ENCODE measurements at places on chromosomes 5 and 9. TPM values are rescaled to one million over a fixed set of nuclear protein-coding genes. Genes with fewer than 3 reads are reported as not detected.
A peak's percentile ranks its signal among the peaks of the same experiment; 100 is the strongest.

Gene MYOZ3
- not detected for total RNA-seq

DNA sequence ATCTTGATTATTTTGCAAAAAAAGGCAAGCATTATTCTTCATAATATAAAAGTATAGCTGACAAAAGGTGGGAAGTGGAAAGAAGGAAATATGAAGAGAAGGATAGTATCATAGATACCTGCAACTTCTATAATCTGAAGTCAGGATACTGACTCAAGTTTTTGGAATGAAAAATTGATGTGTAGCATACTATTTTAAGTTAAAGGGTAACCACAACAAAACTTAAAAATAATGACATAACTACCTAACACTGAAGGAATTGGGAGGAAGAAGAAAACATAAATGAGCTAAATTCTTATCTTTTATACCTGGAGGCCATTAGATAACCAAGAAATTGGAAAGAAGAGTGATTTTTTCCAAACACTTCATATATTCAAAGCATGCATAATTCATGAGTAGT is 51.8 kb upstream of the TLE1 start:
- H3K27me3 ChIP-seq = no peaks in the 10 kb centered on the region
- no peaks in the 10 kb centered on the region for H3K36me3 ChIP-seq
- H3K27ac ChIP-seq = no peak overlapping the region
- DNase-seq = no peak
- H3K4me3 ChIP-seq = no peak overlapping the region

Gene IFNA13
- total RNA-seq = not detected

DNA sequence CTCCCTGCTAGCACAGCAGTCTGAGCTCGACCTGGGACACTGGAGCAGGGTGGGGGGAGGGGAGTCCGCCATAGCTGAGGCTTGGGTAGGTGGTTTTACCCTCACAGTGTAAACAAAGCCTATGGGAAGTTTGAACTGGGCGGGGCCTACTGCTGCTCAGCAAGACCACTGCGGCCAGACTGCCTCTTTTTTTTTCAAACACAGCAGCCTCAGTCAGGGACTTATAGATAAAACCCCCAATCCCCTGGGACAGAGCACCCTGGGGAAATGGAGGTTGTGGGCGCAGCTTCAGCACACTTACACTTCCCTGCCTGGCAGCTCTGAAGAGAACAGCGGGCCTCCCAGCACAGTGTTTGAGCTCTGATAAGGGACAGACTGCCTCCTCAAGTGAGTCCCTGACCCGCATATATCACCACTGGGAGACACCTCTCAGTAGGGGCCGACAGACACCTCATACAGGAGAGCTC is 151.1 kb upstream of the APC start:
- no peaks in the 10 kb centered on the region for H3K27me3 ChIP-seq
- H3K4me1 ChIP-seq = no peaks in the 10 kb centered on the region
- no peak overlapping the region for H3K4me3 ChIP-seq
- H3K36me3 ChIP-seq = no peaks in the 10 kb centered on the region
- H3K27ac ChIP-seq = no peak overlapping the region
- no peak for DNase-seq

Gene PCDHA1
- total RNA-seq = not detected

Gene FAM78A
- 1.00 TPM for total RNA-seq

DNA sequence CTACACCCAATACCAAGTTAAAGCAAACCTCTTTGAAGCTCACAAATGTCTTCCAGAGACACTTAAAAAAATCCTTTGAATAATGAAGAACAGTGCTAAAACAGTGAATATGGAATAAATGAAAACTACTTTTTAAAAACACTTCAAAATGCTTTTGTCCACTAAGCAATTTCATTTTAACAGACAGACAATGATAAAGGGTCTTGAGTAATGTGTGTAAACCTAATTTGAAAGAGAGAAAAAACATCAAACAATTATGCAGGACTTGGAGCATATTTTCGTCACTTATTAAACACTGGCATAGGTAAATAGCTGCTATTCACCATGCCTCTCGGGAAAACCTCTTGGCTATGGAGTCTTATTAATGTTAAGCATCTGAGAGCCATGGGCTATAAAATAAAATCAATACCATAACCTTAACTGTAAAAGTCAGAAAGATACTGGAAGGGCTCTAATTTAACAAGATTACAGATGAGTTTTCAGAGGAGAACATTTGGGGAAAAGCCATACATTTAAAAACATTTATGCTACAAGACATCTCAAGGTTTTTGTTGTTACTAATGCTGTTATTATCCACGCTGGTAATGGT is 177.8 kb downstream of the NFIB start:
- H3K4me1 ChIP-seq = no peaks in the 10 kb centered on the region
- DNase-seq = no peak
- H3K36me3 ChIP-seq = no peaks in the 10 kb centered on the region
- no peak overlapping the region for H3K27ac ChIP-seq
- H3K27me3 ChIP-seq = no peaks in the 10 kb centered on the region
- no peak overlapping the region for H3K4me3 ChIP-seq

DNA sequence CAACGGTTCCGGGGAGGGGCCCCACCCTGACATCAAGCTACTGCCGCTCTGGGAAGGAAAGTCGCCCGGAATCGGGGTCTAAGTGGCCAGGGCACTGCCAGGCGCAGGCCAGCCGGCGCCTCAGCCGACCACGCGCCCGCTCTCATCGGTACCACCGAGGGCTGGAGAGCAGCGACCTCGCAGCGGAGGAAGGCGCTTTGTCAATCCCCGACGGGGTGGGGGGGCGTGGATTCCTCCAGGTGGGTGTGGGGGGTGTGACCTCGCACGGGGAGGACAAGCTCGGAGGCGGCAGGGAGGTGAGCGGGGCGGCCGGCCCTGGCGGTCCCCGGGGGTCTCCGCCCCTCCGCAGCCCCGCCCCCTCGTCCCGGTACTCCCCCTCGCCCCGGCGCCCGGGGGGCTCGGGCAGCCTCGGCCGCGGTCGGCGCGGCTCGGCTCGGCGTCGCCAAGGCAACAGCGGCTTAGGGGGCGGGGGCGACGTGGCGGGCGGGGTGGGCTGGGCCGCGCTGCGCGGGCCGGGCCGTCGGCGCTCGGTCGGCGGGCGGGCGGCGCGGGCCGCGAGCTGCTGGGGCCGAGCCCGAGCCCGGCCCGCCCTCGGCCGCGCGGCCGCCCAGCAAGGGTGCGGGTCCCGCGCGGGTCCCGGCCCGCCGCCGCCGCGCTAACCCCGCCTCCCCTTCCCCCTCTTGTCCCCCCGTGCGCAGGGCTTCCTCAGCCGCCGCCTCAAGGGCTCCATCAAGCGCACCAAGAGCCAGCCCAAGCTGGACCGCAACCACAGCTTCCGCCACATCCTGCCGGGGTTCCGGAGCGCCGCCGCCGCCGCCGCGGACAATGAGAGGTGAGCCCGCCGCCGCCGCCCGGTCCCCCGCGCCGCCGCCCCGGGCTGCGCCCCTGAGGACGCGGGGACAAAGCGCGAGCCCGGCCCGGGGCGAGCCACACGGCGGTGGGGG is 47.5 kb downstream of the DAB2IP start:
- DNase-seq = peak; percentile 68
- peak overlapping the region; percentile 58 for H3K27ac ChIP-seq
- peaks cover 10% of the 10 kb centered on the region for H3K27me3 ChIP-seq
- H3K4me1 ChIP-seq = peaks cover 27% of the 10 kb centered on the region
- H3K36me3 ChIP-seq = no peaks in the 10 kb centered on the region

DNA sequence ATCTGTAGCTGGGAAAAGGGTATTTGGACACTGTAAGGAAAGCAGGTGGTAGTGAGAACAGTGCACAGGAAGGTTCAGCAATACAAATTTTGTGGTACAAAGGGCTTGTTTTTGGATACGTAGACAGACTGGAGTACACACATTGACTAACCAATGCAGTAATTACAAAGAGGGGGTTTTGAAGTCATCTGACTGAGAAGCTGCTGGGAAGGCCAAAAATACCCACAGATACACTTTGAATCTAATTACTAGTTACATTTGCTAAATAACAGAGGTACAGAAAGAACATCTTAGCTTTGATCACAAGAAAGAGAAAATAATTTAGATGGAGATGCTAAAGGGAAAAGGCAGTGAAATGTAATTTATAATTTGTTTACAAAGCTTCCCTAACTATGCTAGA is 45.9 kb downstream of the PKD2L2 start:
- peaks cover 10% of the 10 kb centered on the region for H3K4me1 ChIP-seq
- H3K36me3 ChIP-seq = peaks cover 18% of the 10 kb centered on the region
- DNase-seq = no peak
- no peaks in the 10 kb centered on the region for H3K27me3 ChIP-seq
- no peak overlapping the region for H3K4me3 ChIP-seq

Gene PCDHGA4
- total RNA-seq = not detected

DNA sequence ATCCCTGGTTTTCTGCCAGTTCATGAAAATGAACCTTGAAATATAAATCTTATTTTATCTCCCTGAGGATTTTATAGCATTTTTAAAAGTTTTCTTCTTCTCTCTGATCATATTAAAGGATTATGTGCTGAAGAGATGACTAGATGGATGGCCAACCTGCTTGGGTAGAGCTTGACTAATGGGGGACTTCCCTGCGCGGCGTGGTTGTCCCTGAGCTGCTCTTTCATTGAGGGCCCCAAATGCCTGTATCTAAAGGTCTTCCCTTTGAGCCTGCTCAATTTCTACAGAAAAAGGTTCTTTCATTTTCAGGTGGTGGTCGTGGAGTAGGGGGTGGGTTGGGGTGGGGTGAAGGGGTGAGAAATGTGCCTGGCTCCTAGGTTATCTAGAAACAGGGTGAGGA is 20.5 kb upstream of the CDKN2AIPNL start:
- DNase-seq = no peak
- H3K4me1 ChIP-seq = peaks cover 8% of the 10 kb centered on the region

GRCh38 chr5:37855438-37855837 is 15.6 kb upstream of the GDNF start:
- H3K4me1 ChIP-seq = no peaks in the 10 kb centered on the region
- H3K4me3 ChIP-seq = no peak overlapping the region
- H3K27ac ChIP-seq = no peak overlapping the region
- no peak for DNase-seq

DNA sequence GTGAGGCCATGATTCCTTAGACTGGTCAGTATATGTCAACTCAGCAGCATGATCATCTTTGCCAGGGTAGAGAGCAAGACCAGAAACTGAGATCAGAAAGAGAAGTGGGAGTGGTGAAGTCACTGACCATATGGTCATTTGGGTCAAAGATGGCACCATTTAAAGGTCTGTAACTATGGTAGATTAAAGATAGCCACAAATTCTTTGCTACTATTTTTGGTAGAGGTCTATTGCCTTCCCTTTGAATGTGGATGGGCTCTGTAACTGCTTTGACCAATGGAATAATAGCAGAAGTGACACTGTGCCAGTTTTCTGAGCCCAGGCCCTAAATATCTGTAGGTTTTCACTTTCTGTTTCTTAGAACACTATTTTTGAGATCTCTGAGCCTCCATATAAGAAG is 117.6 kb downstream of the PCSK1 start:
- H3K27ac ChIP-seq = no peak overlapping the region
- H3K4me3 ChIP-seq = no peak overlapping the region

DNA sequence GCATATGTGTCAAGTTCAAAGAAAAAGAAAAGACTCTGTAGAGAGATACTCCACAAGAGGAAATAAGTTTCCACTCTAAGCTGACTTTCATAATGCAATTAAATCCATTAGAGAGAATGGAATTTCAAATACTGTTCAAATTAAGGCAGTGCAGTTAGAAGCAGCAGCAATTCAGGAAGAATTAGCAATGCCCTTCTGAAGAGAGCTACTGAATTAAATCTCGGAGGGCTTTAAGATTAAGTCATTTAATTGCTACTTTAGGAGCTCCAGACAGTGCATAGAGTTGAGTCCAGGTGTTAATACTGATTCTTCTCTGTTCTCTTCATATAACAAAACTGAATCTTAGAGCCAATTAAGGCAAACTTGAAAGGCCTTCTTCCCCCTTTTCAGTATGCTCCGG is 8.5 kb downstream of the CDH12 start:
- no peaks in the 10 kb centered on the region for H3K4me1 ChIP-seq
- no peak overlapping the region for H3K27ac ChIP-seq
- H3K36me3 ChIP-seq = no peaks in the 10 kb centered on the region
- H3K4me3 ChIP-seq = no peak overlapping the region
- no peaks in the 10 kb centered on the region for H3K27me3 ChIP-seq
- DNase-seq = no peak

Gene RASEF
- total RNA-seq = 189 TPM

- H3K4me3 ChIP-seq = no peak overlapping the region
- no peaks in the 10 kb centered on the region for H3K36me3 ChIP-seq
- no peak overlapping the region for H3K27ac ChIP-seq
- DNase-seq = no peak
These were observed 10.3 kb downstream of the HK3 start for GRCh38 chr5:176888865-176889165.

- H3K27me3 ChIP-seq = no peaks in the 10 kb centered on the region
- DNase-seq = peak; percentile 26
- H3K36me3 ChIP-seq = no peaks in the 10 kb centered on the region
These were observed 170.3 kb downstream of the PDZD2 start for GRCh38 chr5:31809050-31809870.

Gene MYMK
- total RNA-seq = not detected

- no peaks in the 10 kb centered on the region for H3K27me3 ChIP-seq
- no peaks in the 10 kb centered on the region for H3K36me3 ChIP-seq
- no peak overlapping the region for H3K27ac ChIP-seq
- H3K4me1 ChIP-seq = peaks cover 8% of the 10 kb centered on the region
These were observed 262.1 kb downstream of the ENC1 start for GRCh38 chr5:74378464-74378863.
